ENCODE measurements at places on chromosomes 11 and 22.
A peak's percentile ranks its signal among the peaks of the same experiment; 100 is the strongest.

DNA sequence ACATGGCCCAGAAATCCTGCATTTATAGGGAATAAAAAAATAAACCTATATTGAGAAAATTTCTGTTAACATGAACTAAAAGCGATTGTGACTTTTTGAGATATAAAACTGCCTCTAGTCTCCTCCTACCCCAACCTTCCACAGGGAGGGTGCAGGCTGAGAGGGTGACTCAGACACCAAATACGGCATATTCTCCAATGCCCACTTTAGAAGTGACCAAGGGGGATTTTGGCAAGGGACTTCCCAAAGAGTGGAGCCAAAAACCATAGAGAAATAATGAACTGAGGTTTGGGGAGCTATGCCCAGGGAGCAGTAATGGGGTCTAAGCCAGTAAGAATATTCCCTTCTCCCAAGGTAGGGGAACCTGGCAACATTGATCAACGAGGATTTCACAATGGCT is 124.9 kb upstream of the ZC3H12C start:
- DNase-seq: no peak

DNA sequence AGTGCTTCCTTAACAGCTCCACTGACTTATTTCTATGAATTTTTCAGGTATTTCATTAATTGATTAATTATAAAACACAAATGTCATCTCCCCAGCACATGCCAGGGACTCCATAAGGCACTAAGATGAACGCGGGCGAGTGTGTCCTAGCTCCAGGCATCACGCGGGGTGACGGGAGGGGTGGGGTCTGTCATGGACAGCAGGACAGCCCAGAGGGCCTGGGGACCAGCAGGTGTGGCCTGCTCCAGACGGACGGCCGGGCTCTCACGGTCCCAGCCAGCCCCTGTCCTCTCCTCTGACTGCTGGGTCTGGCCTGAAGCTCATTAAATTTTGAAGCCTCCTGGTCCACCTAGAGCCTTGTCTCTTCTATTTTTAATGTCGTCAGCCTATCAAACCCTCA is 531.1 kb downstream of the BRD1 start:
- no peak for DNase-seq

DNA sequence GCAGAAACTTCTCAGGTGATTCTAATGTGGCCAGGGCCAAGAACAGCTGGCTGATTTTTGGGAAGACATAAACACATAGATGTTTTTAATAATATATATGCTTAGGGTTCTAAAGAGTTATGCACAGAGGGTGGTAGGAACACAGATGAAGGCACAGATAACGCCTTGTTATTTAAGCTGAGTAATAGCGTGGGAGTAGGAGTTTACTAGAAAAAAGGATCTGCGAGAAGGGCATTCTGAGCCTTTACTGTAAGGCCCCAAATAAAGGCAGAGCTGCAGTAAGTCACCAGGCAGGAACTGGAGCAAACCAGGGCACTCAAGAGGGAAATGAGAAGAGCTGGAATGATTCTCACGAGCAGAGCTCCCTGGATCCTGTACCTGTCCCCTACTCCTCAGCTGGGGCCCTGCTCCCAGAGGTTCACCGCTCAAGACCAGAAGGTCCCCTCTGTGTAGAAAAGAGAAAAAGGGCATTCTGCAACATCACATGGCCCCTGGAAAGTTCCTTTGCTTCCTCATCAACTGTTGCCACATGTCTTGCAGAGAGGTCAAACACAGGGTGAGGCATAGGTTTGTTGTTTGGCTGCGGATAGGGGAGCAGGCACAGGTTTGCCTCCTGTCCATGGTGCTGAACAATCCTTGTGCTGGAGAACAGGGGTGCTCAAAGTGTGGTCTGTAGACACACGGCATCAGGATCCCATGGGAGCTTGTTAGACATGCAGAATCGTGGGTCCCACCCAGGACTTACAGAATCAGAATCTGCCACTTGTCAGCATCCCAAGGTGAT is 125.7 kb downstream of the TENM4 start:
- peak; percentile 29 for DNase-seq

GRCh38 chr11:100594320-100594719 is 92.8 kb upstream of the ARHGAP42 start:
- DNase-seq: no peak

- no peak for DNase-seq
Observed at GRCh38 chr22:48676266-48677167, 1151.2 kb downstream of the BRD1 start.

- no peak for DNase-seq
Observed at GRCh38 chr22:17917490-17917983, 106.8 kb downstream of the MICAL3 start.

DNA sequence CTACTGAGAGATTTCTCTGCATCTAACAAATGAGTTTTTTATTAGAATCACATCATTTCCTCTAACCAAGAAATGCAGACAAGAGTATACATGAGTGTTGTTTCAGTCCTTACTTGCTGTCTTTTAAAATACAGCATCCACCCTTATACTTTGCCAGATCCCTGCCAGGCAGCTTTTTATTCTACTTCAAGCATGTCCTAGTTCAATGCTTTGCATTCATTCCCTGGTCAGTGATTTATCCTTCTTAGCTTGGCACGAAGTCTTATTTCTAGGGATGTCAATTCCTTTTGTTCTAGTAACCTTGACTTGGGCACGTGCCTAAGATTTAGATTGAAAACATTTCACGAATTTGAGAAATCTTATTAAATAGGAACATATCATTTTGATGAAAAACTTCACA is 307.2 kb upstream of the MPPED2 start:
- no peak for DNase-seq

DNA sequence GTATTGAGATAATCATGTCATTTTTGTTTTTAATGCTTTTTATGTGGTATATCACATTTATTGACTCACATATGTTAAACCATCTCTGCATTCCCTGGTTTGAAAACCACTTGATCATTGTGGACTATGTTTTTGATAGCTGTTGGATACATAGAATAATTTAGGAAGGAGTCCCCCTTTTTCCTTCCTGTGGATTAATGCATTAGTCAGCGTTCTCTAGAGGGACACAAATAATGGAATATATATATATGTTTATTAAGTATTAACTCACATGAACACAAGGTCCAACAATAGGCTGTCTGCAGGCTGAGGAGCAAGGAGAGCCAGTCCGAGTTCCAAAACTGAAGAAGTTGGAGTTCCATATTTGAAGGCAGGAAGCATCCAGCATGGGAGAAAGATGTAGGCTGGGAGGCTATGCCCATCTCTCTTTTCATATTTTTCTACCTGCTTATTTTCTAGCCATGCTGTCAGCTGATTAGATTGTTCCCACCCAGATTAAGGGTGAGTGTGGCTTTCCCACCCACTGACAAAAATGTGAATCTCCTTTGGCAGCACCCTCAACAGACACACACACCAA is 123.8 kb downstream of the ZNF280B start:
- no peak for DNase-seq

- no peak for DNase-seq
Observed at GRCh38 chr11:6547177-6547576, 50.1 kb downstream of the DNHD1 start.

- DNase-seq: peak; percentile 57
Observed at GRCh38 chr11:65663639-65664200, 1.0 kb upstream of the RELA start.
